ENCODE measurements at places on chromosomes 3 and 15.

DNA sequence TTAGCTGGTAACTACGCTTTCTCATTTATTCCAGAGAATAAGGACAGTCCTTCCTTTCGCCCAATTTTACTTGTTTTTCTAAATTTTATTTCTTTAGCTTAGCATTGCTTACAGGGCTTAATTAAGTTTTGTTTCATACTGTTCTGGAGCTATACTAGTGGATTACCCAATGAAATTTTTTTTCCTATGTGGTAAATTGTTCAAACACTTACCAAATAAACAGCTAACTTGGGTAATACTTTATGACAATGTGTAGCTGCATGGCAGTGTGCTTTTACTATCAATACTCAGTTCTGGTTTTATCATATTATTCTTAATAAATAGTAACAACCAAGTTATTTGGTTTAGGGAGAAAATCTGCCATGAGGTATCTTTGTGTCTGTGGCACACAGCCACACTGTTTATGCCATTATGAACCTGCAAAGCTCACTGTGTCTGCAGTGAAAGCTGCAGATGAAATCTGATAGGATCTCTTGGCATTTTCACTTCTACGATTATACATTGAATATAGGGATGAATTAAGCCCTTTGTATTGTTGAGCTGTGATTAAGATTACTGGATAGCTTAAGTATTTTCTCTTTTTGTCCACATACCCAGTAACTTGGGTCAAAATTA is 37.2 kb downstream of the UBE2E2 start:
- DNase-seq, result no peak

DNA sequence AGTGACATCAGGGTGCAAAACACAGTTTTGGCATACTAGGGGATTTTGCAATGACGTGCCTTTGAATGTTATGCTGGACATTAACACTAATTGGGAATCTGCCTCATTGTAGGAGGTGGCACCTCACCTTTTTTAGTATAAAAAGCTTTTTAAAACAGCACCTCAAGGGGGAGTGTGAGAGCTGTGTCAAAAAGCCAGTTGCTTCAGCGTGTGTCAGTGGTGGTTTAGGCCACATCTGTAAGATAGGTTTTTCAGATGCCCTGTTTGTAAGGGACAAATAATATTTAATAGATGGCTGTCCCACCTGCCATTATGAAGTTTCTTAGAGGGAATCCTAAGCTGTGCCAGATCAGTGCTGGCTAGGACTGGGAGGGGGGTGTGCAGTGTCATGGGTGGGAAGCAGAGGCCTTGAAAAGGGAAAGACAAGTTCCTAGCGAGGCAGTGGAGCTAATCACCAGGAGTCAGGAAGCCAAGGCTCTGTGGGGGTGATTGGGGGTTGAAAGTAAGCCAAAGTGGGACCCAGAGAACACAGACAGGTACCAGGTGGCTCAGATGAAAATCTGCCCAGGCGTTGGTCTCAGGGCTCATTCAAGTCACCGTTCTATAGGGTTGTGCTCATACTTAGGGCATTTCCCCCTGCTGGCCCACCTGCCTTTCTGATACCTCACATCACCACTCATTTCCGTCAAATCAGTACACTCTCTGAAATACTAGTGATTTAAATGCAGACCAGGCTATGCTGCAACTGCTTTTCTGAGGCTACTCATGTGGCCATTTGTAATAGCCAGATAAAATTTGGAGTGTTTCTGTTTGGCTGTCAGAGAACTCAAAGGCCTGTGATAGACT is 120.5 kb downstream of the BBX start:
- no peak for DNase-seq

GRCh38 chr3:39727415-39727814 is 82.0 kb upstream of the MYRIP start:
- DNase-seq, result no peak

DNA sequence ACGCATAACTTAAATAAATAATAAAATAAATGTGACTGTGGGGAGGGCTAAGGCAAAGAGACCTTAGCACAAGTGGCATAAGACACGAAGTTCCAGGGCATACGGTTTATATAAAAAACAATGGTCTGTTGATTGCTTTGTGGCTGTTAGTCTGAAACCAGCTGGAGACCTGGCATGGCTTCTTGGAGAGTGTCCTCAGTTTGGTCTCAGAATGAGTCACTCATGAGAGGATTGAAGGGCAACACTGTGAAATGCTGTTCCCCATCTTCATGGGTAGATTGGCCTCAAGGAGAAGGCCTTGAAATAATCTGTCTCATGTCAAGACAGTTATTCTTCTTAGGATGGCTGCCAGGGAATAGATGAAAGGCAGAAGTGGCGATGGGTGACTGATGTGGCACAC is 62.2 kb downstream of the SOX2 start:
- no peak for DNase-seq

DNA sequence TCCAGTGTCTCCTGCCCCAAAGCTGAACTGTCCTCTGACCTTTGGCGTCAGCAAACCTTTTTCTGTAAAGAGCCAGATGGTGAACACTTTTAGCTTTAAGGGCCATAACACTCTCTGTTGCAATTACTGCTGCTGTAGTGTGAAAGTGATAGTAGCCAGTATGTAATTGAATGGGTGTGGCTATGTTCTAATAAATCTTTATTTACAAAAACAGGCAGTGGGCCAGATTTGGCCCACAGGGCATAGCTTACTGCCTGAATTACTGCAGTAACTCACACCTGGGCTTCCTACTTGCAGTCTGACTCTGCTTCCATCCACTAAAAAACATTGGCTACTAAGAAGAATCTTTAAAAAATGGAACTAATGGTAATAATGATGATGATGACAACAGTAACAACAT is 68.0 kb upstream of the SLC6A11 start:
- DNase-seq, result no peak

- no peak for DNase-seq
Measured at GRCh38 chr3:70183781-70184504, 128.5 kb downstream of the MDFIC2 start.

DNA sequence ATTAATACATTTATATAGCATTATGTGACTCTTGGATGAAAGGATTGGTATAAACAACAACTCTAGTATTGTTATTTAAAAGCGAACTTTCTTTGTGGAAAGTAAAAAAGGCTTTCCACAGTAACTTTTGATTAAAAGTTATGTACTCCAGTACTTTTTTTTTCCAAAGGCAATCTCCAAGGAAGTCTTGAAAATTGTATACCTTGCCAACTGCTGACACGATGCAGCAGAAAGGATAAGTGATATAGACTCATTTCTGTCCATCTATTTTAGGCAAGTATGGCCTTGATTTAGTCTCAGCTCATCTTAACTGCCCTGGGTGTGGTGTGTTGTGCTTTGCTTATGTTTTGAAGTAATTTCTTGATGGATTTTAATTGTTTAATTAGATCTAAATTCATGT is 79.7 kb downstream of the OTOL1 start:
- no peak for DNase-seq

DNA sequence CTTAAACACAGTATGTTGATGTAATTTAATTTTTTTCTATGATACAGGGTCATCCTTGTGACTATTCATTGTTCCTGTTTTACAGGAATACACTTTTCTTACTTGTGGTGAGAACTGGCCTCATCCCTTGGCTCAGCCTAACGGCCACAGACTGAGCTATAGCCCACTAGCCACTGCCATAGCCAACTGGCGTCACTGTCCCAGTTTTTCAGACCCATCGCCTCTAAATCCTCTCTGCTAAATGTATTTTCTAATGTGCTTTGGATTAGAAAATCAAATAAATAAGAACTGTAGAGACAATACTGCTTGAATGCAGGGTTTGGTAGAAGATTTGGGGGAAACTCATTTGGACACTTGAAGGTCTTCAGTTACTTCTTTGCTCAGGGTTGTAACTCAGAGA is 113.1 kb downstream of the TIGIT start:
- DNase-seq, result no peak

DNA sequence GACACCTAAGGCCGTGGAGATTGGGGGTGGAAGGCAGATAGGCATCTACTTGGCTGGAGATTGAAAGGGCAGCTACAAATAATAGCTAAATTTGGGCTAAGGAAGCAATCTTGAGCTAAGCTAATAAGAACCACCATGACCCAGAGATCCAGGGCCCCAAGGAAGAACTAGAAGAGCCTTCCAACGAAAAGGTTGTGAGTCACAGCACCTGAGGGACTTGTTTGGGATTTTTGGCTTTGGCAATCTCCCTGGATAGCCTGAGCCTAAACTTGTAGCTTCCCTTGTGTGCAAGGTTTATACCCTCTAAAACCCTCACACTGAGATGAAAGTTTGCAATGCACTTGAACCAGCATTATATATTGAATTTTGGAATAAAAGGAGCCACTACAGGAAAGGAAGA is 364.0 kb upstream of the IL12A start:
- DNase-seq, result no peak

GRCh38 chr3:66297900-66298299 is 77.1 kb downstream of the SLC25A26 start:
- no peak for DNase-seq

DNA sequence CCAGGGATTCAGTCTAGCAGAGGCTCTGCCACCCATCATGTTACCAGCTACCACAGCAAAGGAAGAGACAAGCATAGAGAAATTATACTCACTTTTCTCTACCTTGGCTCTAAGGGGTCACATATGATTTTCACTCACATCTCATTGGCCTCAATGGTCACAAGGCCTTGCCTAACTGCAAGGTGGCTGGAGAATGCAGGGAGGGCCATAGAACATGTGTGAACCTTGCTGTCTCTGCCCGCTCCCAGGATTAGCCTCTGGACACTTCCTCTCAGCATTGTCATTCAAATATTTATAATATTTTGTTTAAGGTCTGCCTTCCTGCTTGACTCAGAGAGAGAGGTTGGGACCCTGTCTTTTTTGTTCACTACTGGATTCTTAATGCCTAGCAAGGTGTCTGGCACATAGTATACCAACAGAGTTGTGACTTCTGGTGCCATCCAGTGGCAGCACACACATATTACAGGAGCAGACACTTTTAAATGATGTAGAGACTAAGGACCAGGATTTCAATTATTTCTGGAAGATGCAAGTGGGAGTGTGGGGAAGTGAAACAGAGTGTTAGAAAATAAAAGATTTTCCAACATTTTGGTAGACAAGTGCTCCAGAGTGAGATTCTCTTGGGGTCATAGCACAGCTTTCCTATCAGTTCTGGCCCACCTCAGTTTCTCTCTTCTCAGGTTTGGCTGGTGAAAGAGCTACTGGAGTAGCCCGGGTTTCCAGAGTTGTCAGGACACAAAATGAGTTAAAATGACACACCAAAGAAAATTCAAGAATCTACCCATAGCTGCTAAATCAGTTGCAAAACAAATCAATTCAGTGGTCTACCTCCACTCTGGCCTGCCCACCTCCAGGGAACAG is 119.0 kb upstream of the RASGRP1 start:
- peak; percentile 57 for DNase-seq

GRCh38 chr3:109154979-109155378 is 18.5 kb downstream of the C3orf85 start:
- DNase-seq, result no peak

- no peak for DNase-seq
Measured at GRCh38 chr3:62433396-62433795, 60.0 kb upstream of the FEZF2 start.

DNA sequence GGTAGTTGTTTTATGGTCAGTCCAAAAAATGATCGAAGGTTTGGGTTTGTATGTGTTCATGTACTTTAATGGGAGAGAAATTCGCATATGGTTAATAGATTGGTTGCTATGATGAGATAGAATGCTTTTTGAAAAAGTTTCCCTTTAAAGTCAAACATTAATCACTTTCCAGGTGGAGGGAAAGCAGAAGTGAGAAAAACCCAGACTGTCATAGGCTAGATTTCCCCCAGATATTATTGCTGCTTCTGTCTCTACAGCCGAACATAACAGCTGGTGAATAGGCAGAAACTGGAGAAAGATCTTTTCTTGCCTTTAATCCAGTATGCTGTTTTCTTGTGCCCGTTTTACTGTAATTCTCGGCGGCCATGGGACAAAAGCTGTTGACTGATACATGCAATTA is 287.6 kb downstream of the SOX2 start:
- DNase-seq, result no peak

DNA sequence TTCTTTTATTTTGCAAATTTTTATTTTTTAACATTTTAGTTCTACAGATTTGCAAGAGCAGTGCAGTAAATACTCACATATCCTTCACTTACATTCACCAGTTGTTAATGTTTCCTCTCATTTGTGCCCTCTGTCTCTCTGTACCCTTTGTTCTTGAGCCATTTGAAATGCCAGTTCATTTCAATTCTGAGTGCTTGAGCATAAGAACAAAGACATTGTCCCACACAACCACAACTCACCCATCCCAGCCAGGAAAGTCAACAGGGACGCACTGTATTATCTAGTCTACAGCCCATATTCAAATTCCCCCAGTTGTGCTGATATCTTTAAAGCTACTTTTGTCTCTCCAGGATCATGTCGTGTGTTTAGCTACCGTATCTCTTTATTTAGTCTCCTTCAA is 141.4 kb upstream of the SLC6A11 start:
- DNase-seq, result no peak

DNA sequence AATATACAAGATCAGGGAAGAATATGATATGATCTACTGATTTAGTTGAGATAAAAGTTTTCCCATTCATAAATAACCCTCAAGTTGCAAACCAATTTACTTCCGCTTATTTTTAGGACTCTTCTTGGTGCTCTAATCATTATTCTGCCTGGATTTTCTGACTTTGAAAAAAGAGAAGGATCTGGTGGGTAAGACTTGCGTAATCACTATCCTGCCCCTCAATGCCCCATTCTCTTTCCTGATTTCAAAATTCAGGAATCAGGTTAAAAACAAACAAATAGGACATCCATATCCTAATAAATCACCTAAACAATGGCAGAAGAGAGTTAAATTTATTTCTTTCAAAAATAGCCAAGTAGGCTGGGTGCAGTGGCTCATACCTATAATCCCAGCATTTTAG is 127.5 kb downstream of the CLASP2 start:
- no peak for DNase-seq

GRCh38 chr15:89395996-89396395 is 61.4 kb upstream of the POLG start:
- DNase-seq, result no peak

DNA sequence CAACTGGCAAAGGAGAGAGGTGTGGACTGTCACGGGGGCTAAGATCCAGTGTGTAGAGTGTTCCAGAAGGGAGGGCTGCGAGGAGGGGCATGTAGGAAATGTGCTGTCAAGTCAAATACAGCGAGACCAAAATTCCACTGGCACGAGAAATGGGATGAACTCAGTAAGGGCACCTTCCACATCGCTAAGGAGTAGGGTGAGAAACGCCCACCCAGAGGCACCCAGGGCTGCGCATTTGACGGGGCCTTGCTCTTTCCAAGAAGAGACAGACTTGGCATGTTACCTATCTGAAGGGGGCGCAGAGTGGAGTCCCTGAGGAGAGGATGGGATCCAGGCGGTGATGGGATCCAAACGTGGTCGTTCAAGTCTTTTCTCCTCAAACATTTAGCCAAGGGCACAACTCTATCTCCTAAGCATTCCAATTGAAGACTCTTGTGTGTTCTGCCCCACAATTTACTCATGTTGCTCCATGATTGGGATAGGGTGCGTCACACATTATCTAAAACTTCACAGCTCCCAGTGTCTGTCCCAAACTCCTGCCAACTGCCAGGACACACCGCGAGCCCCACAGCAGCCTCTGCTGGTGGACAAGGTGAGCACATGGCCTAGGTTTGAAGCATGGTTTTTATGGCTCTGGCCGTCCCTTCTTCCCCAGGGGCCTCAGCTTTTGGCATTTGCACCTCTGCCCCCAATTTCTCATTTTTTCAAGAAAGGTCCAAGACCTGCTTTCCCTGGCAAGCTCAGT is 7.6 kb downstream of the SELENOS start:
- DNase-seq, result no peak

- no peak for DNase-seq
Measured at GRCh38 chr3:44906997-44907396, 32.6 kb downstream of the TGM4 start.
